ENCODE measurements at places on chromosomes 7 and 10.

GRCh38 chr10:97015240-97015639 lies 170.5 kb downstream of the SLIT1 start:
- DNase-seq, result no peak

DNA sequence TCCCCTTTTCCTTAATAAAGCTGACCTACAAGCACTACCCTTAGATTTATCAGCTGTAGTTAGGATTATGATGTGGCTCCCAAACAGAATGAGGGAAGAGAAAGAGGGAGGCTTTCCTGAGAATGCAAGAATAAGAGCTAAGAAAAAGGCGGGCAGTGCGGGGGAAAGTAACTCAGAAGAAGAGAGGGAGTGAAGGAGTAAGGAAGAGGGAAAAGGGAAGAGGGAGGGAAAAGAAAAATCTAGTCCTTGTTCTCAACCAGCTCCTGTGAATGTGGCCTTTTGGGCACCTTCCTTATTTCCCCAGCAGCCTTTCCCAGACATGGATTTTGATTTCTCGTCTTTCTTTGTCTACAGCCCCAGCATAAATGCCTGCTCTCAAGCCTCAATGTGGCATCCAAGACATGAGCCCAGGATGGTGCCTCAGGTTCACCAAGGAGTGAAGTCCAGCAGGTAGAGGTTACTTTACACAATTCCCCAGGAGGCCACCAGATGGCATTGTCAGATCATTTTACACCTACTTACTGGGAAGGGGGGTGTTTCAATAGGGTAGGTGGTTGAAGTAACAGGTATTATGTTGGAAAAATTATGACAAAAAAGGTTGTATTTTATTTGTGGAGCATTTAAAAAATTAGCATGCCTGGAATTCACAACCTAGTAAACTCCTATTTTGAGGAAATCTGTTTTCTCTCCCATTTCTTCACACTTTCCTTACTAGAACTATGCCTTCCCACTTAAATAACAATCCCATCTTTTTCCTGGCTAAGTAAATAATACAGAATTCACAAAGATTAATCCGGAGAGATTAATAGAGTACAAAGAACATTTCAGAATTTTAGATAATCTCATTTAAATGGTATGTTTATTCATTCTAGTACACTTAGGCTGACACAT lies 106.5 kb downstream of the HTR7 start:
- DNase-seq, result peak; percentile 14

- no peak for DNase-seq
Observed at GRCh38 chr10:124020981-124021815, 72.2 kb downstream of the CHST15 start.

DNA sequence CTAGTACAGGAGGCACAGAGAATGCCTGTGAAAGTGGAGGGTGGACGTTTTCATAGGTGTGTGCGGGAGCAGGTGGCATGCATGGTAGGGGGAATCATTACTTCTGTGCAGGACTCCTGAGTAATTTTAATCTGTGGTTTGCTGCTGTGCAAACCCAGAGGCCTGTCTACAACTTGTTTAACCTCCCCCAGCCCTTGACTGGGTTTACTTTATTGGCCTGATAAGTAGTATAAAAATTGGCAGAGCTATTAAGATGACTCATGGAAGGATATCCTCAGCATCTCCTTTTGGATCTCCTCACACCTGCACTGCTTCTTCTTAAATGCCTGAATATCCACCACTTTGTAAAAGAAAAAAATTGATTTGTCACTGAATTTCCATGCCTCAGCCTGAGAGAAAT lies 104.8 kb downstream of the AUTS2 start:
- no peak for DNase-seq

GRCh38 chr7:43117095-43117494 lies 4.6 kb downstream of the HECW1 start:
- DNase-seq, result no peak

- DNase-seq, result no peak
Observed at GRCh38 chr7:26860361-26860760, 4.0 kb downstream of the SKAP2 start.

DNA sequence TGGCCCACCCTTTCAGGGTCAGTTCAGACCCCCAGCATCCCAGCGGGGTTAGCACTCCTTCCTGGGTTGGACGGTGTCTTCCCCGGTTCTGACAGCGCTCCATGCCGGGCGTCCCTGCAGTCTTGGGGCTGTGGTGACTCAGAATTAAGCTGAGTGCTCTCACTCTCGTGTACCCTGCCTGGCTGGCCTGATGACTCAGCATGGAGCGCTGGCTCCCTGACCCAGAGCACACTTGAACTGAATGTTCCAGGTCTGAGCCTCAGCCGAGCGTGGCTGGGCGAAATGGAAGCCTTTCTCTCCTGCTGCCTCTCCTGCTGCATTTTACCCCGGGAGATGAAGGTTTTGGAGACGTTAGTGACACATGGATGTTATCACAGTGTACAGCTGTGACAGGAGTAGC lies 7.1 kb downstream of the BAG3 start:
- peak; percentile 58 for DNase-seq

- no peak for DNase-seq
Observed at GRCh38 chr7:114217026-114217806, 197.4 kb upstream of the FOXP2 start.

- DNase-seq, result no peak
Observed at GRCh38 chr10:117550599-117551329, 8.2 kb downstream of the EMX2 start.

DNA sequence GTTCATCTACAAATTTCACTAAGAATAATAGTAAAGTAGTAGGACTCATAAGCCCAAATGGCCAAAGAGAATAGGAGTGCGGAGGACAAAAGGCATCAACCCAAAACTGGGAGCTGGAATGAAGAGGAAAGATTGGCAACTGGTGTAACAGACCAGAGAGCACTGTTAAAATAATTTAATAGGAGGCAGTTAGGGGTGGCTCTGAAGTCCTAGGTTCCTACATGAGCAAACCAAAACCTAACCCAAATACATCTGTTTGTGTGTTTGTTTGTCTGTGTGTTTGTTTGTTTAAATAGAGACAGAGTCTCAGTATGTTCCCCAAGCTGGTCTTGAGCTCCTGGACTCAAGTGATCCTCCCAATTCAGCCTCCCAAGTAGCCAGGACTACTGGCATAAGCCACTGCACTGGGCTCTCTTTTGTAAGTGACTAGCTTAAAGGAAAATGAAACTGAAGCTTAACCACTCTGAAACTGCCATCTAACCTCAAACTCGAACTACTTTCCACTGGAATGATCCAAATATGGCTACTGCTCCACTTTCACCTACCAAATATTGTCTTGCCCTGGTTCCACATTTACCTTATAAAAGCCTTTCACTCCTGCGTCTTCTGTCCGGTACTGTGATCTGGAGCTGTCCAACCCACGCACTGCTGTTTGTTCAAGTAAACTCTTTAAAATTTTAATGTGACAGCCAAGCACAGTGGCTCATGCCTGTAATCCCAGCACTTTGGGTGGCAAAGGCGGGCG lies 94.9 kb downstream of the AKR1D1 start:
- DNase-seq, result no peak

- DNase-seq, result no peak
Observed at GRCh38 chr10:72736176-72736827, 44.4 kb downstream of the MCU start.

GRCh38 chr7:39392151-39392550 lies 174.1 kb upstream of the YAE1 start:
- no peak for DNase-seq

GRCh38 chr7:116503835-116504234 lies 4.3 kb downstream of the CAV2 start:
- DNase-seq, result no peak

- no peak for DNase-seq
Observed at GRCh38 chr10:71706216-71707121, 13.1 kb downstream of the C10orf105 start.

GRCh38 chr10:64148607-64149006 lies 627.4 kb downstream of the REEP3 start:
- DNase-seq, result peak; percentile 30

- no peak for DNase-seq
Observed at GRCh38 chr10:125102246-125102645, 58.1 kb downstream of the CTBP2 start.

All from midbrain (tissue), 1 donor.